Frontal cortex (tissue), 4 donors: ENCODE measurements at places on chromosomes 6 and 20. TPM values are rescaled to one million over a fixed set of nuclear protein-coding genes. Genes with fewer than 3 reads are reported as not detected.

The MMP24 gene
- 102 TPM for total RNA-seq

The KCNQ5 gene
- total RNA-seq: 12.6 TPM

The CTAGE9 gene
- total RNA-seq: not detected

The BTN1A1 gene
- total RNA-seq: not detected

The TFAP2A gene
- not detected for total RNA-seq

The FGD2 gene
- total RNA-seq: 0.82 TPM

The SMLR1 gene
- total RNA-seq: not detected

The BANF2 gene
- not detected for total RNA-seq

The LGSN gene
- total RNA-seq: 0.82 TPM

The RWDD2A gene
- total RNA-seq: 11.4 TPM

The AGPAT4 gene
- 44.4 TPM for total RNA-seq

The TRIM40 gene
- total RNA-seq: not detected

The C6orf15 gene
- total RNA-seq: not detected
